ENCODE measurements at places on chromosomes 1 and 21.

GRCh38 chr21:31929548-31929947 is 56.7 kb downstream of the HUNK start:
- no peak for DNase-seq

DNA sequence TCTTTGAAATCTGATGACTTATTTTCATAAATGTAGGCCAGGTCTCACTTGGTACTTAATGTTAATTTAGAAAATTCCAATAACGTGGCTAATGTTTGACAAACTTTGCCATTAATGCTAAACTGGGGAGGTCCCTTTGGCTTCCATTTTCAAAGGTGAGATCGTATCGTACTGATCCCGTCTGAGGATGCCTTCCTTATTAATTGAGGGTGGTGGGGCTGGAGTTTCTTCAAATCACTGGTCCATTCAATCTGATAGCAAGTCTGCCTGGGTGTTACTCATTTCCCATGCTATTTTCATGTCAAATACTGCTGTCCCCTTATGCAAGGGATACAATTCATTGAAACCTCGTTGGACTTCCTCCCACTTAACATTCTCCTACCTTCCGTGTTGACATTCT is 327.1 kb downstream of the DISC1 start:
- DNase-seq, result no peak

- peak; percentile 52 for DNase-seq
These were observed 77.4 kb downstream of the DESI2 start for GRCh38 chr1:244730153-244730933.

- DNase-seq, result no peak
These were observed 9.8 kb upstream of the SSX2IP start for GRCh38 chr1:84700070-84700469.

GRCh38 chr1:180925471-180926051 is 12.9 kb downstream of the KIAA1614 start:
- DNase-seq, result no peak

DNA sequence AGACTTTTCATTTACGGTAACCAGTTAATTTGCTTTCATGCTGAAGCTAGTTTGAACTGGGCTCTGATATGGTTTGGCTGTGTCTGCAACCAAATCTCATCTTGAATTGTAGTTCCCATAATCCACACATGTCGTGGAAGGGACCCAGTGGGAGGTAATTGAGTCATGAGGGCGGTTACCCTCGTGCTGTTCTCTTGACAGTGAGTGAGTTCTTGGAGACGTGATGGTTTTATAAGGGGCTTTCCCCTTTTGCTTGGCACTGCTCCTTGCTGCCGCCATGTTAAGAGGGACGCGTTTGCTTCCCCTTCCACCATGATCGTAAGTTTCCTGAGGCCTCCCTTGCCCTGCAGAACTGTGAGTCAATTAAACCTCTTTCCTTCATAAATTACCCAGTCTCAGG is 10.3 kb upstream of the FHAD1 start:
- DNase-seq, result no peak

GRCh38 chr1:77978969-77979876 is at the start of gene FUBP1:
FUBP1 (minus strand) TSS chr1:77979072; CDS start chr1:77979004, 68 bp downstream.
- DNase-seq, result peak; percentile 96

DNA sequence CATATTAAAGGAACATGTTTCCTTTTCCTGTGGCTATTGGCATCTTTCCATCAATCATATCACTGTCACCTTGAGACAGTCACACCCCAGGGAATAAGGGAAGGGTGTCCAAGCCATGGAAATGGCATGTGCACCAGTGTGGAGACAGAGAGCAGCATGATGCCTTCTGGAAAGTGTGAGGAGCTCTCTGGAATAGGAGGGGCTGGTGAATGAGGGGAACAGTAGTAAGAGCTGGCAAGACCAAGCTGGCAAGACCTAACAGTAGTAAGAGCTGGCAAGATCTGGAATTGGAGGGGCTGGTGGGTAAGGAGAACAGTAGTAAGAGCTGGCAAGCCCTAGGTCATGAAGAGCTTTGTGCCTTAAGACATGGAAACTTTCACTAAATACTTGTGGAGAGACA is 186.7 kb downstream of the C1orf94 start:
- DNase-seq, result no peak

- DNase-seq, result no peak
These were observed 11.1 kb downstream of the WDR4 start for GRCh38 chr21:42868196-42868595.

DNA sequence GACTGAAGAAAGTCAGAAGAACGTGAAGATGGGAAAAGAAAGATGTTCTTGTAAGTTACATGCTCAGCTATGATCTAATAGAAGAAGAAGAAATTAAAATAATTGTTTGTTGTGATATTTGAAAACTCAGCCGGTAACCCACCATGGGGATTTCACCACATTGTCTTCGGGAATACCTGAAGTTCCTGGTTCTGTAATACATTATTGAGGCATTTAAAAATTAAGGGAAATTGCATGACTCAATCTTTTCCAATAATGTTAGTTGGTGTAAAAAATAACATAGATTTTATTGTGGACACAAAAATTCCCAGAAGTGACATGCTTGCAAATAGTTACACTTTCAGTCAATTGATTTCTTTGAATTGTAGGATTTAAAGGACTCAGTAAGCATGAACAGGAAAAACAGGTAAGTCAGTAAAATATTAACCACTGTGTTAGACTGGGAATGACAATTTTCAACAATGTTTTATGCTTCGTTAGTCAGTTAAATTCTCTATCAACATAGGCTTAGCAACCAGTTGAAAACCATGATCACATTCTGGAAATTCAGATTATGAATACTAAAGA is 745.1 kb downstream of the LTN1 start:
- DNase-seq, result no peak

DNA sequence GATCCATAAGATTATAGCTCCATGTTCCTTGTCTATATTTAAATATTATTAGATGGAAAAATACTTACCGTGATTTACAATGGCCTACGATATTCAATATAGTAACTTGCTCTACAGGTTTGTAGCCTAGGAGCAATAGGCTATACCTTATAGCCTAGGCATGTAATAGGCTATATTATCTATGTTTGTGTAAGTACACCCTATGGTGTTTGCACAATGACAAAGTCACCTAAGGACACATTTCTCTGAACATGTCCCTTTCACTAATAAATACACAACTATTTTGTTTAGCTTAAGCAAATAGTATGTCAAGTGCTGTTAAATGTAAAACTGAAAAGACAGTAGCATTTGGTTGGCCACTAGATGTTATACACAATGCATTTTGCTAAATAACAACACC is 248.9 kb upstream of the ADGRL4 start:
- DNase-seq, result no peak

DNA sequence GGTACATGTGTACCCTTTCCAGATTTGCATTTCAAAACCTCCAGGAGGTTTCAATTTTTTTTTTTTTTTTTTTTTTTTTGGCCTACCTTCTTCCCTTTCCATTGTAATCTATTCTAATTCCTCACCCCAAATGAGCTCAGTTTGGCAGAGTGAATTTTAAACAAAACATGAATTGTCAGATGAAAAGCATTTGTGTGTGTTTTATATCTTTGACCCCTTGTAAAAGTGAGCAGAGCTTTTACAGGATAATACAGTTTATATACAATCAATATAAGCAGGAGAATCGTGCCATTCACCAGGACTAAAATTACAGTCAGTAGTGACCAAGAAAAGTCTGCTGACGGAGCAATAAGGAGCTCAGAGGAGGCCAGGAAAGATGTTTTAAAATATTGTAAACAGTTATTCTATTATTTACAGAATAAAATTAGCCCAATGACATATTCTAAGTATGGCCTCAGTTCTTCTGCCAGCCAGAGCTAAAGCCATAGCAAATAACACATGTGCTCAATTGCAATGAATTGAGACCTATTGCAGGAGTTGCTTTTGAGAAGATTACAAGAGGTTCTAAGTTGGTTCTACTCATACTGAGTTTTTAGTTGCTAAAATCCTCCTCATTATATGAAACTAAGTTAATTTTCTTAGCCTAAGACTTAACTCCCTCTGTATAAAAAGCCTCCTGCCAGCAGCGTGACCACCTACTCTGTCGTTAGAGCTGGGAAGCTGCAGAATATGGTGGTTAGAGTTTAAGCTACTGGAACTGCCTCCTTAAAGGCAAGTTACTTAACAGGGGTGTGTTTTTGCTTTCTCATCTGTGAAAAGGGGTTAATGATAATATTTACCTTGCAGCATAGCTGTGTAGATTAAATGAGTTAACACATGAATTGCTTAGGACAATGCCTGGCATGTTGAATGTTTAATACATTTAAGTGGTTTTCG is 50.8 kb upstream of the ZNF326 start:
- DNase-seq, result no peak

- DNase-seq, result no peak
These were observed 60.1 kb downstream of the OPTC start for GRCh38 chr1:203554071-203554470.

DNA sequence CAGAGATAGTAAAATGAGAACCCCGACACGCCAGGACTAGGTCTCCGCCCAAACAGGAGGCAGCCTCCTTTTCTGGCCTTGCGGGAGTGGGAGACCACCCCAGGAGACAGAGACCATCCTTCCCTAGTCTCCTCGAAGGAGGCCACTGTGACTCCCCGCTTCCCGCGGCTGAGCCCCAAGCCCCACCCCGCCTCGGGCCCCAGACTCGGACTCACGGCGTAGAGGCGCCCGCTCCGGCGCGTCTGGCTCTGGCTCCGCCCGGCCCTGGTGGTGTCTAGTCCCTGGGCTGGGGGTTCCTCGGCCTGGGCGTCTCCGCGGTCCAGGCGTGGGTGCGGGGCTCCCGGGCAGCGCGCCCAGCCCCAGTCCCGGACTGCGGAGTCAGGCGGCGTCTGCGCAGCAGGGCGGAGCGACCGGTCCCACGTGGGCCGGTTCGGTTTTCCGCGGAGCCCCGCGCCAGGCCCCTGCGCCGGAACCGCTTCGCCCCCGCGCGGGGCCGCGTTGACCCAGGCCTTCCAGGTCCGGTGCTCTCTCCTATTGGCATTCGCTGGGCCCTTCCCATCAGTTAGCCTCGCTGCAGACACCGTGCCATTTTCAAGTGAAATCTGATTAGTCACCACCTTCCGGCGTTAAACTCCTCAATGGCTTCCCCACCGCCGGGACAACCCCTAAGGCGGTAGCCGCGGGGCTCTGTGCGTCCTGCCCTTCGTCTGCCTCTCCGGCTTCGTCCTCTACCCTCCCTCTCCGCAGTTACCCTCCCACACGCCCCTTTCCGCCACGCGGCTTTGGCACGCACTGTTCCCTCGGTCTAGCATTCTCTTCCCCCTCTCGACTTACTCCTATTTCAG is at the start of gene C1orf216:
C1orf216 (minus strand) TSS at position 393 of the 845 bp plus-strand sequence. CDS start 2,563 bp downstream, outside the sequence.
- peak; percentile 87 for DNase-seq

- DNase-seq, result no peak
These were observed 4.2 kb downstream of the GCLM start for GRCh38 chr1:93905051-93905450.

GRCh38 chr1:56417646-56418045 is 161.7 kb downstream of the PLPP3 start:
- DNase-seq, result no peak

GRCh38 chr21:41676198-41676597 is 90.7 kb downstream of the RIPK4 start:
- DNase-seq, result no peak

DNA sequence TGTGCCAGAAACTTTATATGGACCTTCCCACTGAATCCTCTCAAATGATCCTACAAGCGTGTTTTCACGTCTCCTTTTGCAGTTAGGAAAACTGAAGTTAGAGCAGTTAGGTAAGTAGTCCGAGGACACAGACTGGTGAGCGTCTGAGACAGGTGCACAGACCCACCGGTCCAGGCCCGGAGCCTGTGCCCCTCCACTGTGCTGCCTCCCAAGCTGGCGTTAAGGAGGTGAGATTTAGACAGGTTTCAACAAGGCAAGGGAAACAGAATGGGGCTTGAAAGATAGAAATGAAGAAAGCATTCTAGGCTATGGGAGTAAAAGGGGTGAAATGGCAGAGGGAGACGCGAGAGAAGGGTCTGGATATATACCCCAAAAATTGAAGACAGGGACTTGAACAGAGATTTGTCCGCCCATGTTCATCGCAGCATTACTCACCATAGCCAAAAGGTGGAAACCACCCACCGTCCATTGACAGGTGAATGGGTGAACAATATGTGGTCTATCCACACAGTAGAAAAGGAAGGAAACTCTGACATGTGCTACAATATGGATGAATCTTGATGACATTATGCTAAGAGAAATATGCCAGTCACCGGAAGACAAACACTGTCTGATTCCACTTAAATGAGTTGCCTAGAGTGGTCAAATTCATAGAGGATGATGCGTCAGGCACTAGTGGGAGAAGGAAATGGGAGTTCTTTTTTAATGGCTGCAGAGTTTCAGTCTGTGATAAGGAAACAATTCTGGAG is 15.7 kb upstream of the PKP1 start:
- no peak for DNase-seq

DNA sequence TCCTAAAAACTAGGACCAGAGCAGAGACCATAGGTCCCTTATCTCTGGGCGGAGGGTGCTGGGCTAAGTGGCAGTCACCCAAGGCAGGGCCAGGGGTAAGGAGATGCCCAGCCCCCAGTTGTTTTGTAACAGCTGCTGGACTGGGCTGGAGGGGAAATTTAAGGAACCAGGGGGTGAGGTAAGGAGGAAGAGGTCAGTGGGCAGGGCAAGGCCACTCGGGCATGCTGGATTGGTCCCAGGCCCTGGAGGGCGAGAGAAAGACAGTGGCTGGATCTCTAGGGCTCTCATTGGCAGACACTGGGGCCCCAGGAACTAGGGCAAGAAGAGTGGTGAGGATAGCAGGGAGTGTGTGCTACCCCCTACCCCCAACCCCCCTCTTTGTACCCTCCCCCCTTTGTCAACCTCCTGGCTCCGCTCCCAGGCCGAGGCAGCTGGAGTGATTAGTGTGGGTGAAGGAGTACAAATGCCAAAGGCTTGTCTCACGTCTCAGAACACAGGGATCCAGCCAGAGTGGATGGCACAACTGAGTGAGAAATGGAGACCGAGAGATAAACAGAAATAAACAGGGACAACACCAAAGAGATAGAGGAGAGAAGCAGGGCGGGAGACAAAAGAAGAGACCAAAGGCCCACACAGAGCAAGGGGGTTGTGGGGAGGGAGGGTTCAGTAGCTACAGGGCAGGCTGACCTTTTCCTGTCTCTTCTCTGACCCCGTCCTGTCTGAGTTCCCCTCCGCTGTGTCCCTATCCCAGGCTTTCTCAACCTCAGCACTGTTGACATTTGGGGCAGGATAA is 20.5 kb upstream of the THRAP3 start:
- no peak for DNase-seq

GRCh38 chr1:19643121-19643520 is 990 bp upstream of the NBL1 start:
- DNase-seq, result no peak

DNA sequence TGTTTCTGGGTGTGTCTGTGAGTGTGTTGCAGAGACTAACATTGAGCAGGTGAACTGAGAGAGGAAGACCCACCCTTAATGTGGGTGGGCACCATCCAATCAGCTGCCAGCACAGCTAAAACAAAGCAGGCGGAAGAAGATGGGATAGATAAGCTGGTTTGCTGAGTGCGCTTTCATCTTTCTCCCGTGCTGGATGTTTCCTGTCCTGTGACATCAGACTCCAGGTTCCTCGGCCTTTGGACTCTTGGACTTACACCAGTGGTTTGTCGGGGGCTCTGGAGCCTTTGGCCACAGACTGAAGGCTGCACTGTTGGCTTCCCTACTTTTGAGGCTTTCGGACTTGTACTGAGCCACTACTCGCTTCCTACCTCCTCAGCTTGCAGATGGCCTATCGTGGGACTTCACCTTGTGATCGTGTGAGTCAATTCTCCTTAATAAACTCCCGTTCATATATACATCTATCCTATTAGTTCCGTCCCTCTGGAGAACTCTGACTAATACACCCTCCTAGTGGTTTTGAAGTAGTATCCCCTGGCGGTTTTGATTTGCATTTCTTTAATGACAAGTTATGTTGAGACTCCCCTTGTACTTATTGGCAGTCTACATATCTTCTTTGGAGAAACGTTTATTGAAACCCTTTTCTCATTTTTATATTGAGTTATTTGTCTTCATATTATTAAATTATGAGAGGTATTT is 546.6 kb upstream of the TMPRSS15 start:
- DNase-seq, result no peak

Measured in activated CD4-positive, alpha-beta T cell treated with anti-CD3 and anti-CD28 coated beads for 48 hours (primary cell).